Sigmoid colon (tissue), 7 donors: ENCODE measurements at places on chromosomes 12 and 14.

DNA sequence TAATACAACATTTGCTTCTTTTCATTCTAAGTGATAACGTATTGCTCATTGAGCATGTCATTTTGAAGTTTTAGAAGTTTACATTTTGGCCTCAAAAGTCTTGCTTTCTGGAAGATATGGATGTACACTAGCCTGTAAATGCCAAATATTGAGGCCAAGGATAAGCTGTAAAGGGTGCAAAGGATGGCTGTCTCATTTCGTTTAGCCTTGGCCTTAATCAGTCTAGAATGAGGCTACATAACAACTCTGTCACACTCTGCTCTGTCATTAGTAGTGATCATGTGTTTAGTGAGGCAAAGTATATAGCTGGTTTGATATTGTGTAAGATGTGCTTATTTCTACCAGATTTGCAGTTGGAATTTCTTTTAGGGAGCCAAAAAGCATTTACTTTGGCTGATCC, 344.5 kb downstream of the TMTC2 start:
- no peak for DNase-seq

DNA sequence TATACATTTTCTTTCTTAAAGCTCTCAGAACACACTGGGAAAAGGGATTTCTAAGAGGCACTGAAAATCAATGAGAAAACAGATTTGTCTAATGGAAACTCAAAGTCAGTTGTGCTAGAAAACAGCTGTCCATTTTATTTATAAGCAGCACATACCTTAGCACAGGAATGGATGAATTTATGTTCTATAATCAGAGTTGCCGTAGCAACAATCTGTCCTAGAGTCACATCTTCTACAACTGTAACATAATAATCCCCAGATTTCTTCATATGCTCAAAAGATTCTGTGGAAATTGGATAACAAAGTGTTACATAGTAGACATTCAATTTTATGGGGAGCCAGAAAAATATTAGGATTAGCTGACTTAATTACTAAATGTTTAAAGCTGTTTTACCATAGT, 9.8 kb downstream of the GNPNAT1 start:
- DNase-seq, result no peak

- DNase-seq, result no peak
Measured at GRCh38 chr12:71440763-71441748, 1.5 kb downstream of the LGR5 start.

DNA sequence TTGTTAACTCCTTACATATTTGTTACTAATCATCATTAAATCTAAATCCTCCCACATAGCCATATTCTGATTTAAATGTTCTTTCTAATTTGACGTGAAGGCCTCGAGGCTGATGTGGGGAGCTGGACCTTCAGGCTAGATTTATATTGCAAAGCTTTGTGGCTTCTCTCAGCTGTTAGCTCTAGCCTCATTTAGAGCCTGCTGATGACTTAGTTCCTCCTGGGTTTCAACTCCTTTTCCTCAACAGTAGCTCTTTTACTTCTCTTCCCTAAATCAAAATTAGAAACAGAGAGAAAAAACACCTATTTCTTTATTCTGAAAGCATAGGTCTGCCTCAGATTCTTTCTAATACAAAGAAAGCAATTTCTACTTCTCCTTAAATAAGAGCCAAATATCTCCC, 477.5 kb upstream of the CCDC196 start:
- no peak for DNase-seq

GRCh38 chr12:110913119-110914056, 7.0 kb downstream of the MYL2 start:
- no peak for DNase-seq

DNA sequence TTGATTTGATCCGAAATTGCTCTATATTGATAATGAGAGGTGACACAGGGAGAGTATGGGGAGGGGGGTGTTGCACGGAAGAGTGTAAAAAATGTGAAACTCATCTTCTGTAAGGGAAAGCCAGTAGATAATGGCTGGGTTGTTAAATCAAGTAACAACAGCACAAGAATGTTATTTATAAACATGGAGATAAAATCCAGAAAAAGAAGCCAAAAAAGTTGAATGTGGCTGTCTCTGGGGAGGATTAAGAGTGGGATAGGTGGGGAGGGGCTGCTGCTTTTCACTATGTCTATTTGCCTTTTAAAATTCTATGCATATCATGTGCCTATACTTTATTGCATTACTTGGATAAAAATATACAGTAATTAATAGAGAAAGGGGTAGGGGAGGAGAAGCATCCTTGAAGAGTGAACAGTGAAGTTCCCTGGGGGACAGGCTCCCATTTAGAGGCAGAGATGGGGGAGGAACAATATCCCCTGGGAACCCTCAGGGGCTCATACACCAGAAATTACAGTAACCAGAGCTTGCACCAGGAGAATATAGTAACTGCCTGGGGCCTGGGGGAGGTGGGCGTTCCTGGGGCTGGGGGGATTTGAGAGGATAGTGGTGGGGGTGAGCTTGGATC, 39.2 kb upstream of the ANKRD9 start:
- no peak for DNase-seq

DNA sequence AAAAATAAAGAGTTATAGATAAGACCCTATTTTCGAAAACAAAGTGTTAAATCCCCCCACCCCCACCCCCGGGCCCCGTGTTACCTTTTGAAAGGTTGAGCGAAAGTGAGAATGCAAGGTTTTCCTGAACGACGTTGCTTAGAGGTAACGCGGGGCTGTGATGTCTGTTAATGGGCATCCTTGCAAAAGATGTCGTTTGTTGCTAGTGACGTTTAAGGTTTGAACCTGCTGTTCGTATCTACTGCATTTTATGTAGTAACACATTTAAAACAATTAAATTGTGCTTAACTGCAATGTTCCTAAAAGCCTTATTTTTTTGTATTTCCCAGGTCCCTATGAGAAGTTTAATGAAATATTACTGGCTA, 1.2 kb downstream of the CPSF6 start:
- DNase-seq, result no peak

- no peak for DNase-seq
Measured at GRCh38 chr14:44029933-44030332, 477.1 kb downstream of the FSCB start.

GRCh38 chr12:63276537-63277365, 125.8 kb upstream of the AVPR1A start:
- DNase-seq, result no peak

DNA sequence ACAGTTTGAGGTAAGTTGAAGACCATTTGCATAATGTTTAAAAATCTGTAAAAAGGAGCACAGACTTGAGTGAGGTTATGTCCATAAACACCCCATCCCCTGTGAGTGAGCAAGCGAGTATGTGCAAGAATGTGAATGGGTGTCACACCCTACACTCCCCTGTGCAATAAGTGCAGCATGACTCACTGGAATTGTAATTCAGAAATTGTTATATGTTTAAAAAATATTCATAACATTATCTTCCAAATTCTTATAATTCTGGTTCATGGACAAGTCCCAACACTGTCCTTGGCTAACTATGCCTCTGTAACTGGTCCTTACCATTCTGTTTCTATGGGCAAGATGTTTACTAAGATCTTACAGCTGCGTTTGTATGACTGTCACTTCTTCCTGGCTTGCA, 207.8 kb upstream of the FAR2 start:
- DNase-seq, result no peak

- no peak for DNase-seq
Measured at GRCh38 chr12:6047249-6048237, 76.9 kb downstream of the VWF start.

DNA sequence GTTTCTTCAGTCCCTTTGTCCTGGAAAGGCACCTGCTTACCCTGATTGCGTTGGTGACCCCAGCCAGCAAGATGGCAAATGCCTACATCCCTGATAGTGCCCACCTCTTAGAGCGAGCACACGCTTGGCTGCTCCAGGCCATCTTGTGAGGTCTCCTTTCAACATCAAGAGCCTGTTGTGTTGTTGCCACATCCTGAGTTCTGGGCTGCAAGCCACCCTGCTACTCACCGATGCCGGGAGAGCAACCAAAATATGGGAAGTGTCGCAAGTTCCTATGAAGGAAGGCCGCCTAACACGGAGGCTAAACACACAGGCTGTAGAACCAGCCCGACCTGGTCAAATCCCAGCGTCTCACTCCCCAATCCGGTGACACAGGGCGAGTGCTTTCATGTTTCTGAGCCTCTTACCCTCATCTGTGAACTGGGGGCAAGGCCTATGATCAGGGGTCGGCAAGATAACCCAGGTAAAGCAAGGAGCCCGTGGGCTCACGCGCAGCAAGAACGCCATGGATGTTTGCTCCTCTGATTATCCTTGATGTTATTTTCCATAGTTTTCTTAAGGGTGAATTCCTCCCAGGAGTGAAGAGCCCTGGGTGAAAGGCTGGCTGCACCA, 98.4 kb downstream of the LGMN start:
- peak; percentile 95 for DNase-seq

DNA sequence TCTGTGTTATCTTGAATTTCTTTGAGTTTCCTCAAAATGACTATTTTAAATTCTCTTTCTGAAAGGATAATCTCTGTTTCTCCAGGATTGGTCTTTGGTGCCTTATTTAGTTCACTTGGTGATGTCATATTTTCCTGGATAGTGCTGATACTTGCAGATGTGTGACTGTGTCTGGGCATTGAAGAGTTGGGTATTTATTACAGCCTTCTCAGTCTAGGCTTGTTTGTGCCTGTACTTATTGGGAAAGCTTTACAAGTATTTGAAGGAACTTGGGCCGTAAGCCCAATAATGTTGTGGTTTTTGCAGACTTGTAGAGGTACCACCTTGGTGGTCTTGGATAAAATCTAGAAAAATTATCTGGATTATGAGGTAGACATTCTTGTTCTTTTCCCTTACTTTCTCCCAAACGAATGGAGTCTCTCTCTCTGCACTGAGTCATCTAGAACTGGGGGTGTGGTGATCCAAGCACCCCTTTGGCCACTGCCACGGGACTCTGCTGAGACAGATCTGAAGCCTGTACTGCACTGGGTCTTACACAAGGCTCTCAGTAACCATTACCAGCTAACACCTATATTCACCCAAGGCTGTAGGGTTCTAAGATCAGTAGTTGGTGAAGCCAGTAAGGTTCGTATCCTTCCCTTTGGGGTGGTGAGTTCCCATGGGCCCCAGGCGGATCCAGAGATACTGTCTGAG, 703.7 kb upstream of the MGAT4C start:
- DNase-seq, result no peak

- no peak for DNase-seq
Measured at GRCh38 chr12:120368789-120369602, at the start of gene MSI1. Gene MSI1, minus strand, starts transcription at chr12:120369164. Its CDS starts 73 bp downstream, at chr12:120369091.

DNA sequence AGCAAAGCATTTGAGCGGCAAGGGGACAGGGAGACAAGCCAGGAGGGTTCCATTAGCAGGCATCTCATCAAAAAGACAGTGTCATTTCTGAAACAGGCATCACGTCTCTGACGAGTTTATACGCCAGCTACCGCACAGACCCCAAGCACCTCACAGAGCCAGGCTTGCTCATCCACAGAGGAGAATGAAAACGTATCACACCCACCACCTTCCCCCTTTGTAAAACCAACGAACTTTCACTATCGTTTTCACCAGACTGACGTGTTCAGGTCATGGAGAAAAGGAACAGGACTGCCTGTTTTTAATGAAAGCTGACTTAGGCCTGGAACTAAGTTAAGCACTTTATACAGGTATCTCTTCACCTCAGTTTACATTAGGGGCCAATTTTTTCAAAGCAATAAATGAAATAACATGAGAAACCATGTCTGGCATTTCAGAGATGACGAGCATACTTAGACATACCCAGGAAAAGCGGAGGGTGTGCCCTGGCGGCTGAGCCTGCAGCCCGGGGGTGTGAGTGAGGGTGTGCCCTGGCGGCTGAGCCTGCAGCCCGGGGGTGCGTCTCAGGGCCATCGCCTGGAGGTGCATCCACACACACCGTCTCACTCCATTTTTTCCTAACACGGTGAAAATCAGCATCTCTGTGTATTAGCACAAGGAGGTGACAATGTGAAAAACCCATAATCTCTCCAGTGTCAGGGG, 41.9 kb downstream of the STX2 start:
- DNase-seq, result no peak

DNA sequence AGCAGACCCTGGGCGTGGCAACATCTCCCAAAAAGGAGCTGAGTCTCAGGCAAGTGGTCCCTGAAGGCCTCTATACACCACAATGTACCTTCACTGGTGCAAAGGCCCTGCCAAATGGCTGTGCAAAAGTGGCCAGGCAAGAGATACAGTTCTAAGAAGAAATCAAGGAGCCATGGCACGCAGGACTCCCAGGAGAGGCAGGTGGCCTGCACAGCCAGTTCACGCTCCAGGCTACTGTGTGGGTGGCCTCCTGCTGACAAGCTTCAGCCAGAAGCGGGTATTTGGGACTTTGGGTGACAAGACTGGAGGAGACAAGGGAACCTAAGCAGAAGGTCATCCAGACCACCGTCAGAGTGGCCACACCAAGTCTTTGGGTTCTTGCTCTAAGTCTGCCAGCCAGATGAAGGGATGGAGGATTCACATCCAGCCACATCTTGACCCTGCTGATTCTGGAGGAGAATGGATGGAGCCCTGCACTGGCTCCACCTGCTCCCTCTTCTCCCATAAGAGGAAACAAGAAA, 20.5 kb upstream of the ZFP36L1 start:
- no peak for DNase-seq

DNA sequence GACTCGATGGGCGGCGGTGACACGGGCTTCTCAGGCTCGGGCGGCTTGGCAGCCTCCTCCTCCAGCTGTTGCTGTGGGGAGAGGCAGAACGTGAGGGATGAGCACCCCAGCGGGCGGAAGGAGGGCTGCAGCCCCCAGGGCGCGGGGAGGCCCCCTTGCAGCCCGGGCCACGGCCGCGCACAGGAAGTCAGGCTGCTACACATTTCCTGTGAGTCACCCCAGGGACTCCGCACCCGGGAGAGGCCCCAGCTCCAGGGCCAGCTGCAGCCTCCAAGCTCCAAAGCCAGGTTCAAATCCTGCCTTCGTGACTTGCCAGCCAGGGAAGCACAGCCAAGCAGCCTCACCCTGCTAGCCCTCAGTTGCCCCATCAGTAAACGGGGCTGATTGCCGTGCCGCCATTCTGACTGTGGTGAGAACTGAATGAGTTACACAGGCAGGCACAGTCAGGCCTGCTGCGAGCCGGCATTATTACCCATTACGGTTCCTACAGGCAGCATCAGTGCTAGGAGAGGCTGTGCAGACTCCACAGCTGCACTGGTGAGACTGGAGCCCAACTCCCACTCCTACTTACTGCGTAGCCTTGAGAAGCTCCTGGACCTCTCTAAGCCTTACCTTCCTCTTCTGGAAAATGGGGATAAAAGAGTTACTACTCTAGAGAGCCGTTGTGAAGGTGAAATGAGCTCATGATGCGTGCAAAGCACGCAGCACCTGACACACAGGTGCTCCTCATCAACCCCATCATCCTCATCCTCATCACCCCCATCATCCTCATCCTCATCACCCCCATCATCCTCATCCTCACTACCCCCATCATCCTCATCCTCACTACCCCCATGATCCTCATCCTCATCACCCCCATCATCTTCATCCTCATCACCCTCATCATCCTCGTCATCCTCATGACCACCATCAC, 100.9 kb downstream of the NCOR2 start:
- DNase-seq, result no peak
